ENCODE measurements at places on chromosomes 4 and X.
A peak's percentile ranks its signal among the peaks of the same experiment; 100 is the strongest.

- DNase-seq: no peak
Observed at GRCh38 chr4:77595364-77595973, 10.2 kb upstream of the CXCL13 start.

- DNase-seq: no peak
Observed at GRCh38 chr4:123250843-123251242, 145.8 kb upstream of the SPRY1 start.

- no peak for DNase-seq
Observed at GRCh38 chr4:15926486-15926885, 12.1 kb downstream of the FGFBP1 start.

- DNase-seq: no peak
Observed at GRCh38 chr4:17339376-17339775, 172.5 kb downstream of the QDPR start.

GRCh38 chrX:46279214-46279924 is 265.9 kb downstream of the ZNF674 start:
- no peak for DNase-seq

DNA sequence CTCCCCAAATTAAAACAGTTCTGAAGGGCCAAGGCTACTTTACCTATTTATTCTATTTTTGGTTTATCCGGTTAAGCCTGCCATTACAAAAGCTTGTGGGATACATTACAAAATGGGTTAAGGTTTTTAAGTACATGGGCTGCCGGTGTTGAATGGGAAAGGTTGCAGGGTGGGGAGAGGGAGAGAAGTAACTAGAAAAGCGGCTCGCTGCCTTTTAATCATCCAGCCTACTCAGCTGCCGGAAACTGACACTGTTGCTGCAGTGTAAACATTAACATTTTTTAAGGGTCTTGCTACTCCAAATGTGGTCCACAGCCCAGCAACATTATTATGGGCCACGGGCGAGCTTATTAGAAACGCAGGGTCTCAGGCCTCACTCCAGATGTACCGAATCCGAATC is 1.5 kb upstream of the IL1RAPL1 start:
- no peak for DNase-seq

DNA sequence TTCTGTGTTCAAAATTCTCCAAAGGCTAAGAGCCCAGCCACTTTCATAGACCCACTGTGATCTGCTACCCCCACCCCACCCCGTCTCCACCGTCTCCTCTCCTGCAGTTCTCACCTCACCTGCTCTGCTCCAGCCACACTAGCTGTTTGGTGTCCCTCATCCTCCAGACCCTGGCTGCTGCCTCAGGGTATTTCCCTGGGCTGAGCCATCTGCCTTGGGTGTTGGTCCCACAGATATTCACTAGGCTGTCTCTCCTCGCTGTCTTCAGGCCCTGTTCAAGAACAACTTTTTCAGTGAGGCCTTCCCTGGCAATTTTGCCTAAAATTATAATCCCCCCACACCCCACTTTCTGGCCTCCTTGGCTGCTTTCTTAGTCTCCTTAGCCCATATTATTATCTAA is 31.8 kb upstream of the DAPP1 start:
- no peak for DNase-seq

DNA sequence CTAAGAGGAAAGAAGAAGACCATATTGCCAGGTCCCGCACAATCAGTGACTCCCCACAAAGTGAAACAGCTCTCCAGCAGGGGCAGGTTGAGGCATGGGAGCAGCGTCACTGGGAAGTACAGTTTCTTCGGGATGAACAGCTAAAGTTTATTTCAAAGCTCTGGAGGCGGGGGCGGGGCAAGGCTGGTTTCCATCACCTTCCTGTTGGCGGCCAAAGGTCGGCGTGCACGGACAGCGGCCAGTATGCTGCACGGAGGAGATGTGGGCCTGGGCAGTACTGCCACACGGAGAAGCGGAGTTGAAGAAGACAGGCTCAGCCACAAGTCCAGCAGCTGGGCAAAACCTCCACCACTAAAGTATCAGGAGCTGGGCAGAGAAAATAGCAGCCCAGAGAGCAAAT is 951 bp upstream of the ZNF518B start:
- no peak for DNase-seq

GRCh38 chrX:111308039-111308438 is 37.8 kb upstream of the CAPN6 start:
- DNase-seq: no peak

DNA sequence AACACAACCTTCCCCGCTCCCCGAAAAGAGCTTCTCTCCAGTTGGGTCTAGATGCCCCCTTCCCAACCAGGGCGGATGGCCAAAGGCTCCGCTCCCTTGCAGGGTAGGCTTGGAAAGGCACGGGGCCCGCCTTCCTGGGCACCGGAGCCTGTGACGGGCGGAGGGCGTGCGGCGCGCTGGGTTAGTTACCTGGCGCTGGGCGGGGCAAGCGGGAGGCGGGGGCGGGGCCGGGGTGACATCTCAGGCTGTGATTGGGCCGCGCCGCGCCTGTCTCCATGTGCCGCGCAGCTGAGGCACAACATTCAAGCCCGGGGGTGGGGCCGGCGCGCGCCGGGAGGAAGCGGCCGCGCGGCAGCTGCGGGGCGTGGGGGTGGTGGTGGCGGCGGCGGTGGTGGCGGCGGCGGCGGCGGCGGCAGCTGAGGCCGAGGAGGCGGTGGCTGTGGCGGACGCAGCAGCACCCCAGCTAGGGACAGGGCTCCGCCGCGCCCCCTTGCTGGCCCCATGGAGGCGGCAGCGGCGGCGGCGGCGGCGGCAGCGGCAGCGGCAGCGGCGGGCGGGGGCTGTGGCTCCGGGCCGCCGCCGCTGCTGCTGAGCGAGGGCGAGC is at the start of gene REPS2:
TSS of gene REPS2 (plus strand) at position 298 of the 604 bp plus-strand sequence. CDS start at position 502, 204 bp downstream.
- peak; percentile 34 for DNase-seq

Data from activated CD8-positive, alpha-beta memory T cell treated with anti-CD3 and anti-CD28 coated beads for 48 hours (primary cell).